ENCODE measurements at places on chromosomes 4 and X. TPM values are rescaled to one million over a fixed set of nuclear protein-coding genes. Genes with fewer than 3 reads are reported as not detected.

The GABRE gene
- total RNA-seq = 2.3 TPM

The SHROOM2 gene
- 27.3 TPM for total RNA-seq

The F11 gene
- not detected for total RNA-seq

The SEPTIN11 gene
- total RNA-seq = 95.3 TPM

The RHOXF1 gene
- not detected for total RNA-seq

The PASD1 gene
- not detected for total RNA-seq

The ASMT gene
- total RNA-seq = not detected

The DMD gene
- 2.0 TPM for total RNA-seq

The HTRA3 gene
- 7.8 TPM for total RNA-seq

The BANK1 gene
- total RNA-seq = not detected

The GPR50 gene
- not detected for total RNA-seq

The PNPLA4 gene
- 3.4 TPM for total RNA-seq

The TEX13D gene
- not detected for total RNA-seq

The PRPS2 gene
- total RNA-seq = 54.0 TPM

The ERAS gene
- not detected for total RNA-seq

The SLIT2 gene
- total RNA-seq = 12.7 TPM

The QDPR gene
- total RNA-seq = 6.1 TPM

The FRMD7 gene
- total RNA-seq = 0.10 TPM

The RHOXF2 gene
- 0.29 TPM for total RNA-seq

The TMSB15B gene
- total RNA-seq = 7.8 TPM

The DHX15 gene
- 117 TPM for total RNA-seq

The ZDHHC15 gene
- 0.88 TPM for total RNA-seq

The RPGR gene
- 8.8 TPM for total RNA-seq

The STPG2 gene
- not detected for total RNA-seq

The PABPC1L2B gene
- total RNA-seq = not detected

The FATE1 gene
- not detected for total RNA-seq

The TSPAN7 gene
- total RNA-seq = 0.12 TPM

The CT45A7 gene
- total RNA-seq = not detected

The XAGE5 gene
- total RNA-seq = not detected

The SSX2 gene
- total RNA-seq = not detected

The CT55 gene
- total RNA-seq = 0.39 TPM

The NHS gene
- total RNA-seq = 6.8 TPM

The TXK gene
- 2.3 TPM for total RNA-seq

The GPR82 gene
- not detected for total RNA-seq

The UNC5C gene
- total RNA-seq = 0.48 TPM

The FAM47E gene
- total RNA-seq = 0.20 TPM

The FOXR2 gene
- total RNA-seq = 2.0 TPM

The ARMCX2 gene
- total RNA-seq = 27.3 TPM

The SPP1 gene
- 3.1 TPM for total RNA-seq

The ARX gene
- total RNA-seq = not detected

The STK26 gene
- total RNA-seq = 10.2 TPM

The KLKB1 gene
- not detected for total RNA-seq
